ENCODE measurements at places on chromosomes 4 and X.

- no peak for DNase-seq
These were observed 24.0 kb upstream of the ASMTL start for GRCh38 chrX:1476682-1477081.

- no peak for DNase-seq
These were observed 1624.0 kb upstream of the IGFBP7 start for GRCh38 chr4:58734030-58734674.

DNA sequence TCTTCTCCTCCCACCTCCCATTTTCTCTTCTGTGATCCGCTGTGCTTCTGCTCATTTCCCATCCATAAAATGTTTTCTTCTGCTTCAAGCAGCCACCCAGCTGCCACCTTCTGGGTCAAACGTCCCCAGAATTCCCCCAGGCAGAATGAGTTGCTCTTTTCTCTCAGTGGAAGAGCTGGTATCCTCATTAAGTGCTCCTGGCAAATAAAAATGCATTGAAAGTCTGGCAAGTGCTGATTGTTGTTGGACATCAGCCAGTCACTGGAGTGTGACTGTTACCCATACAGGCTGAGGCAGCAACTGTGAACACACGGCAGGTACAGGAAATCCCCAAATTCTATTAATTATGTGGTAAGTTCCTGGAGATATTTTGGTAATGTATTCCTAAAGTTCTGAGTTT, 52.6 kb downstream of the LIMCH1 start:
- DNase-seq: no peak

GRCh38 chrX:114964374-114964773, 53.0 kb downstream of the IL13RA2 start:
- DNase-seq: no peak

GRCh38 chr4:93841803-93842345, 13.3 kb downstream of the ATOH1 start:
- DNase-seq: no peak

- DNase-seq: no peak
These were observed 58.5 kb downstream of the SLC2A9 start for GRCh38 chr4:9962611-9963314.

DNA sequence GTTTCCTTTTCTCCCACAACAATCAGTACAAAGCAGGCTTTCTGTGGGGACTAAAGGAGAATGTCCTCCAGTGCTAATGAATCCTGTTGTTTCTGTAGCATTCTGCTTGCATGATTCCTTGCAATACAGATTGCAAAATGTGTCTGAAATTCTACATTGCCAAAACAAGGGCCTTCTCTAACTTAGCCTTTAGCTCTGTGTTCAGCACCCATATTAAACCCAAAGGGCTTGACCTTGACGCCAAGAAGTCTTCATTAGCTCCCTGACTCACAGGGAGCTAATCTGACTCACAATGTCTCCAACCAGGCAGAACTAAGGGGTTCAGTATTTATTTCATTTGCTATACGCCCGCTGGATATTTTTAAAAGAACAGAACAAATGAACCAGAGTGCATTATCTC, 241.4 kb upstream of the CLNK start:
- no peak for DNase-seq

- DNase-seq: no peak
These were observed 14.8 kb downstream of the ELOVL6 start for GRCh38 chr4:110183643-110184042.

DNA sequence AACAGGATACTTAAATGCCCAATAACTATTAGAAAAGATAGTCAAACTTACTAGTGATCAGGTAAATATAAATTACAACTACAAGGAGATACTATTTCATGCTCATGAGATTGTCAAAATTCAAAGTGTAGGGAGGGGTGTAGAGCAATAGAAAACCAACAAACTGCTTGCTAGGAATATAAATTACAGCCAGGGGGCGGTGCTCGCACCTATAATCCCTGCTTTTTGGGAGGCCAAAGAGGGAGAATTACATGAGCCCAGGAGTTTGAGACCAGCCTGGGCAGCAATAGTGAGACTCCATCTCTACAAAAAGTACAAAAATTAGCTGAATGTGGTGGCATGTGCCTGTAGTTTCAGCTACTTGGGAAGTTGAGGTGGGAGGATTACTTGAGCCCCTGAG, 556.5 kb upstream of the NR3C2 start:
- no peak for DNase-seq

- DNase-seq: no peak
These were observed 56.9 kb downstream of the NSG1 start for GRCh38 chr4:4443821-4444220.

DNA sequence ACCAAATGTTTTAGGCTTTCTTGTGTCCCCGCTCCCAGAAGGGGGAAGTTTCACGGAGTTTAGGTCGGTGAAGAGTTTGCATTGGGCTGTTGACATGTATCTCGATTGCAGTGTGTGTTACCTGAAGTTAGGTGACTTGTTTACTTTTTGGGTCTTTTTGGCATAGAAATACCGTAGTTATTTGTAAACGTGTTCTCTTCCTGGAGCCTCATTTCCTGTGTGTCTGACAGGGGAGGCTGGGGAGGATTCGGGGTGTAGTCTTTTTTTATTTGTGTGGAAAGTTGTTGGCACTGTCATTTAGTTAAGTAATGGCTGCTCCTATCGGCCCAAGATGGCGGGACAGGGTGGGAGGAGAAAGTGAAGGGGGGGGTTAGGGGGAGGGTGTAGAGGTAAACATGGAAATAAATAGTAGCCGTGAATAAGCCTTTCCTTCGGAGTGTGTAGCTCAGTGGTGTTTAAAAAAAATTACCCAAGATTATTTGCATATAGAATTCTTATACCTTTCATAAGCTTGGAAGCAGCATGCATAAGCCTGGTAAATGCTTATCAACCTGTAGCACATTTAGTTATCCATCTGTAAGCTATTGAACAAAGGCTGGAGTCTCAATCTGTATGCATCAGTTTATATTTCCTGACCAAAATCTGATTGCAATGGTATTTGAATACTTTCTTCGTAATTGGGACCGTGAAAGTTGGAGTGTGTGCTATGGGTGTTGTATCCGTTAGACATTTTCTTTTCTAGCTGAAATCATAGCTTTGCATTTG, 1.6 kb downstream of the KDM6A start:
- no peak for DNase-seq

DNA sequence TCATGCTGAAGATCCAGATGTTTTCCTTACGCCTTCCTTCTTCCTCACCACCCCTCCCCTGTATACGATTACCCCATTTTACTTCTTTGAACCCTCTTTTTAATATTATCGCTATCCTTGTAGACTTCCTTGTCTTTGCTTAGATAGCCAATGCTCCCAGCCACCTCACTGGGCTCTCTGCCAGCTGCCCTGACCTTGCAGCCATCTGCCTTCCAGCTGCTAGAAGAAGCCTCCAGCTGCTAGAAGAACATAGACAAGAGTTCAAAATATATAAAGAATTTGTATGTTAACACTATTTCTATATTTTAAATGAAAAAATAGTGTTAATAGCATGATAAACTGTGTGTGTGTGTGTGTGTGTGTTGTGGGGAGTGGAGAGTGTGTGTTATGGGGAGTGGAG, 374.7 kb downstream of the ANKRD50 start:
- no peak for DNase-seq

DNA sequence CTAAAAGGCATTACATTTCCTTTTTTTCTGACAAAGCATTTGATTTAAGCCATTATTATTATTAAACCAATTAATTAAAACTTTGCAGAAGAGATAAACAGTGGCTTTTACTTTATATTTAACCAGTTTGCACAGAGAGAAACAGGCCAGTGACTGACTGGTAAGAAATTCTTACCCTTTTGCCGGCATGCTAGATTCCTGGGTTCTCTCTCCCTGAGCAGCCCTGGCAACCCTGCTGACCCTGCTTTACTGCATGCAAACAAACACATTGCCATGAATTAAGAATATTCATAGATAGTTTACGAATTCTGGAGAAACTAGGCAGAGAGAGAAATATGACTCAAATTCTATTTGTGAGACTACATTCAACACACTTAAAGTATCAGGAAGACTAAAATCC, 1381.4 kb upstream of the IGFBP7 start:
- no peak for DNase-seq

- no peak for DNase-seq
These were observed 91.3 kb downstream of the SRPX start for GRCh38 chrX:38129366-38129765.

DNA sequence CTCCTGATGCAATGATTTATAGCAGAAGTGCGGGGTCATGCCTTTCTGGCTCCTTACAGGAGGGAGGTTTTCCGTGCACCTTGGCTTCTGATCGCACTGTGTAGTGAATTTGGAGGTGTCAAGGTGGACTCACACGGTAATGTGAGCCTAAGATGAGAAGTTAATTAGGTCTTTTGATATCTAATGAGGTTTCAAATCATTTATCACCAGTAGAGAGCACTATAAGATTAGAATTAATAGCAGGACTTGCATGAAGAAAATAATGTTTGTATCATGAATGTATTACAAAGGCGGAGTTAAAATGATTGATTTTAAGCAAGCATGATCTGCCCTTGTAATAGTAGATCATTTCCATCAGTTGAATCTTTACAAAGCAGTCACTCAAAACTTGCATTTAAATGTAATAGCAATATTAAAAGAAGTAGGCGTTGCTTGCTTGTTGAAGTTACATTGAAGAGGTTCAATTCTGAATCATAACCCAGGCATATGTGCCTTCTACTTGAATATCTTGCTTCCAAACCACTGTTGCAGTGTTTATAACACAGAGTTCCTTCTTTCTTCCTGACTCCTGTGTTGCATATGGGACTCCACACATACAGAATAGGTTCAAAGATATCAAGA, 152.1 kb downstream of the FMR1NB start:
- DNase-seq: no peak

DNA sequence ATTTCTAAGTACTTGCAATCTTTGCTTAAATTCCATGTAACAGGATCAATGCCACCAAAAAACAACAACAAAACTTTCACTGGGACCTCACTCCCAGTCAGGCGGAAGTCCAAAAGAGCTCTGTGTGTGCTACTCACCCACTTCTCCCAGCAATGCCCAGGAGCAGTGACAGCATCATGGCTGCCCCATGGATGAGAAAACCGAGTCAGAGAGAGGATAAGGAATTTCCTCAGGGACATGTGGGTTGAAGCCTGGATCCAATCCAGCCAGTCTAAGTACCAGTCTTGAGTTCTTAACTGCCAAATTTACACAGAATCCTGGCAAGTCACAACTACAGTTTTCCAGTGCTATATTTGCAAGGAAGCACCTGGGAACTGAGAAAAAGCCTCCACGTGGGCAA, 64.5 kb downstream of the STX18 start:
- no peak for DNase-seq

- DNase-seq: no peak
These were observed 164.9 kb downstream of the DCTD start for GRCh38 chr4:182752158-182752910.

- DNase-seq: no peak
These were observed 421.7 kb upstream of the HTR2C start for GRCh38 chrX:114162068-114162735.

GRCh38 chr4:108130955-108131354, 37.8 kb downstream of the LEF1 start:
- DNase-seq: no peak

DNA sequence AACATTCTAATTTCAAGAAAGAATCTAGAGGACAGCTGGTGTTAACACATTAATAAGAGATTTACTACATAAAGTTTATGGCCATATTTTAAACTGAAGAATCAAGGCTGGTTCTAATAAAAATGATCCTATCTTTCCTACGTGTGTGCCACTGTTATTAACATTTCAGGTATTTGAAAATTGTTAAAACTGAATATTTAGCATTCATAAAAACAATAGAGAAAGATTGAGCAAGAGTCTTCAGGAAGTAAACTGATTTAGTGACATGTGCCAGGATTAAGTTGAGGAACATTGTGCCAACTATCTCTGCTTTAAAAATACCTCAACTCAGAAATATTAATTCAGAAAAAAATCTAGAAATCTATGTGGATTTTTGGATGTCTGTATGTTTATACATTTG, 810.1 kb downstream of the FAT4 start:
- DNase-seq: no peak
